Naive B cell (primary cell): ENCODE measurements at places on chromosomes 2 and 18. TPM values are rescaled to one million over a fixed set of nuclear protein-coding genes. Genes with fewer than 3 reads are reported as not detected.

DNA sequence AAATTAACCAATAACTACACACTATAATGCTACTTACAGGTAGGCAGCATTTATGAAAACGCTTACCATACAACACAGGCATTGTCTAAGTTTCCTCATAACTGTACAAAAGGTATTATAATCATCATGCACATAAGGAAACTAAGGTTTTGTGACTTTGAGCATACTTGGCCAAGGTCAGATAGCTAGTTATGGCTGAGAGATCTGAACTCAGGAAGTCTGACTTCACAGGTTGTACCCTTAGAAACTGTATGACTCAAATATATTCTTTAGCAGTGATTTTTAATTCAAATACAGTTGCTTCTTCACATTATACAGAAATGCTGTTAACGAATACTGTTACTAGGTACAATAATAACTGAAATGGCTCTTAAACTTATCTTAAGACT, 89.3 kb downstream of the TRIP12 start:
- DNase-seq = no peak

DNA sequence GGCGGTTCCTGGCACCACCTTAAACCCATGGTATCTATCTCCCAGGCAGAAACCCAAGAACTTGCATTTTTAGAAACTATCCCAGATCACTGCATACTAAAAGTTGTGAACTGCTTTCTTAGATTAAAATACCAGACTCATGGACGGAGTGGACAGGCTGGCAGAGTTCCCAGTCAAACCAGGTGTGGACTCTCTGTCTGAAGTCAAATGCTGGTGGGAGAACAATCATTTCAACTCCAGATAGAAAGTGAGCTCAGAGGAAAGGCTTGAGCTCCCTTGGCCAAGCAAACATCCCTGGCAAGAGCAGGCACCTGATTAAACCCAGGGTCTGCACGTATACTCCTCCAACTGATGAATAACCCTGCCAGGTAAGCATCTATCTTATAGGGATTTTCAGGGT, 19.5 kb downstream of the NXPH2 start:
- DNase-seq = no peak

The GRHL1 gene
- 0.89 TPM for polyA plus RNA-seq

The KIF5C gene
- polyA plus RNA-seq = 0.31 TPM

DNA sequence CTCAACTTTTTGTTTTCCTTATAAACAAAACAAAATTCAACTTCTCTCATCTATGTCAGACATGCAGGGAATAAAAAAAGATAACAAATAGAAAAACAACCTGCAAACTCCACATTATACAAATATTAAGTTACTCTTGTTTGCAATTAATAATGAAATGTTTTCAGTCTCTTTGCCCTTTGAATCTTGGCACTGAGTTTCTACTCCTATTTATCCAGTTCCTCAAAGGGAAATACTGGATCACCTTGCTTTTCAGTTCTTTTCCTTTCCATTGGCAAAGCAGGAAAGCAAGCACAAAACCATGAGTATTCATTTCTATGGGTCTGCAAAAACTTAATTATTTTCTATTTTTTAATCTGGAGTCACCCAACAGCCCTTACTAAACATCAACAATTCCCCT, 23.6 kb downstream of the KANSL1L start:
- no peak for DNase-seq

- DNase-seq = no peak
Measured at GRCh38 chr2:138948070-138948539, 167.9 kb upstream of the NXPH2 start.

The CYBRD1 gene
- polyA plus RNA-seq = 0.06 TPM

The PXDN gene
- polyA plus RNA-seq = not detected

- DNase-seq = no peak
Measured at GRCh38 chr2:29249666-29250253, 134.5 kb downstream of the CLIP4 start.

DNA sequence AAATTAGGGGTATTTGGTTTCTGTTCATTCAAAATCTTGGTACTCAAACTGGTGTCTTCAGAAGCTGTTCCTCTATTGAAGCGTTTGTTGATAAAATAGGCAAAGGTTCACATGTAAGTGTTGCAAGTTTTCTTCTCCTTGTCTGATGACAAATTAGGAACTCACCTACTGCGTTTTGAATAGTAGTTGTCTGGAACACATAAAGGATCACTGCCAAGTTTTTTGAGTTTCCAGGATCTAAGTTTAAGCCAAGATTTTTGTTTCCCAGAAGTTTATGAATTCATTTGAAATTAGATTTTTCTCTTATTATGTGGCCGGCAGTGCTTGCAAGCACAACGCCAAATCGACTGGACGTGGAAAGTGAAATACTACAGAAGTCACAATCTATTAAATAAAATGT, 85.4 kb downstream of the ARHGEF33 start:
- no peak for DNase-seq

GRCh38 chr2:9220201-9220600, 13.6 kb downstream of the ASAP2 start:
- DNase-seq = no peak

DNA sequence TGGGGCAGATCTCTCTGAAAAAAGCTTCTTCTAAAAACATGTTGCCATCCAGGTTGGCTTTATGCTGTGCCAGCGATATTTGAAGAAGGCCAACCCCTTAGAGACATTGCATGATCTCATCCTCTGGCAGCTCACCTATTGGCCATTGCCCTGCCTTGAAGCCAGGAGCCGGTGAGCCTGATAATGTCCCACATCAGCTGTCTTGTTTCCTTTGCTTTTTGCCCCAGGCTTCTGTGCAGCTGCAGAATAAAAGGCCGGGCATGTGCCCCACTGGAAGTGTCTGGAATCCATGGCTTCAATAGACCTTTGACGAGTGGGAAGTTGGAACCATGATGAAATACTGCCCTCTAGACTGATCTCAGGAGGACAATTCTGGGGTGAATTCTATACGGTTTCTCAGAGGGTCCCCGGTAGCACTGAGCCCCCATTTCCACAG, 523.5 kb upstream of the ZEB2 start:
- DNase-seq = no peak

The HTR2B gene
- not detected for polyA plus RNA-seq

The HADHB gene
- 109 TPM for polyA plus RNA-seq

The EMILIN1 gene
- 0.91 TPM for polyA plus RNA-seq

The ARHGEF33 gene
- polyA plus RNA-seq = not detected

DNA sequence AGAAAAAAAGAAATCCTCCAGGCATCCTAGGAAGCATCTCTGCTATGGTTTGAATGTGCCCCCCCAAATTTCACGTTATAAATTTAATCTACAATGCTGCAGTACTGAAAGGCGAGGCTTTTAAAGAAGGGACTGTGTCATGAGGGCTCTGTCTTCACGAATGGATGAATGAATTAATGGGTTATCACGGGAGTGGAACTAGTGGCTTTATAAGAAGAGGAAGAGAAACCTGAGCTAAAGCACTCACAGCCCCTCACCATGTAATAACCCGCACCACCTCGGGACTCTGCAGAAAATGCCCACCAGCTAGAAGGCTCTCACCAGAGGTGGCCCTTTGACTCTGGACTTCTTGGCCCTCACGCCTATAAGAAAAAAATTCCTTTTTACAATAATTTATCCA, 27.6 kb downstream of the RNU4ATAC start:
- peak; percentile 35 for DNase-seq

- DNase-seq = peak; percentile 56
Measured at GRCh38 chr2:7057865-7058400, 140.7 kb downstream of the RNF144A start.

DNA sequence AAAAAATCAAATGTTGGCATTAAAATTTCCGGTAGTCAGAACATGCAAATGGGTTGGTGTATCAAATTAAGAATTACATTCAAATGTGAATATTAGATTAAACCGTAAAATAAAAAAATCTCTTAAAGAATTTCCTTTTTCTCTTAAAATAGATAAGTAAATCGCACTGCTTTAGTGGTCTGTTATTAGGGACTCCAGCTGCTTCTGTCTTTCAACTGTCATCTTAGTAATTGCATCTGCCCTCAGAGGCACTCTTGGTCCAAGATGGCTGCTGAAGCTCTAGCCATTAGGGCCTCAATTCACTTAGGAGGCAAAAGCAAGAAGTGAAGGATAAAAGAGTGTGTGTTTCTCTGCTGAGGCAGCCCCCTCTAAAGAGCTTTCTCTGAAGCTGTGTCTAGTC, 132.4 kb downstream of the MGAT5 start:
- no peak for DNase-seq

DNA sequence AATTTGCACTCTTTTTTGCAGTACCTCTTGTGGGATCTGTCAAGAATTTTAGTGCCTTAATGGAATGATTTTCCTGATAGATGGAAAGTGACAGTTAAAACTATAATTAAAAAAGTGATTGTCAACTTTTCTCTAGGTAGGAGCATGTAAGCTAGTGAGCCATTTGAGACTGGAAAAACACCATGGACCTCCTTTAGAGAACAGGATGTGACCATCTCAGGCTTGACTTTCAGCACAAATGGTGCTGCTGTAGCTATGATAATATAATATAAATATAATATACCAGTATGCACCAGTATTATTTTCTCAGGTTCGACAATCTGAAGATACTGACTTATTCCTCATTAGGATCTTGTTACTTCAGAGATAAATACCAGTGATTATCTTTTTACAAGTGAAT, 27.8 kb downstream of the ZNF236 start:
- DNase-seq = no peak

The RBKS gene
- polyA plus RNA-seq = 5.3 TPM

The IHH gene
- polyA plus RNA-seq = not detected

- no peak for DNase-seq
Measured at GRCh38 chr2:209331291-209331844, 92.5 kb upstream of the MAP2 start.

DNA sequence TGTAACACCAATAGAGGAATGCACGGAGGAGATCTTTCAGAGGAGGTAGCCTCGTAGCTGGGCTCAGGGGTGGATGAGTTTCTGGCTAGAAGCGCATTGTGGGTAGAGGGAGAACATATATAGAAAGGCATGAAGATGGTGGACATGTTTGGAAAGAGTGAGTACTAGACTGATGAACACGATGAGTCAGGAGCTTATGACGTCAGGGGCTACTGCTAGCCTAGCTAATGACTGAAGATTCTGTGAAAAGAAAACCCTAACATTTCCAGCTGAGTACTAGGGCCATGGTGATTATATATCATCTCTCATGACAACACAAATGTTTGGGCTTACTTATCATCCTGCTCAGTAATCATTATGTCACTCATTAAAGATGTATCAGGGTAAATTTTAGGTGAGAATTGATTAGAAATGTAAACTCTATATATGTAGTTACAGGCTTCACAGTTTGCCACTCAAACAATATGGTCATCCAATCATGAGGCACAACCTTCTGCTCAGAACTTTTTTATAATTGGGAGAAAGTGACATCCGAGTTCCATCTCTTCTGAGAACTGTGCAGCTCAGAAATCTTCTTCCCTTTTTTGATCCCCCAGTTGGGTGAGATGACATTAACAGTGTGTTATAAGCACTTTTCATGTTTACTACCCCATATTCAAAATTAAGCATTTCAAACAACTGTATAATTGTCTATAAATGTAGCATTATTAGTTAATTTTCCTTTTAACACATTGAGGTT, 22.2 kb upstream of the IL1RN start:
- DNase-seq = no peak

GRCh38 chr2:56713161-56713676, 529.4 kb downstream of the CCDC85A start:
- no peak for DNase-seq

DNA sequence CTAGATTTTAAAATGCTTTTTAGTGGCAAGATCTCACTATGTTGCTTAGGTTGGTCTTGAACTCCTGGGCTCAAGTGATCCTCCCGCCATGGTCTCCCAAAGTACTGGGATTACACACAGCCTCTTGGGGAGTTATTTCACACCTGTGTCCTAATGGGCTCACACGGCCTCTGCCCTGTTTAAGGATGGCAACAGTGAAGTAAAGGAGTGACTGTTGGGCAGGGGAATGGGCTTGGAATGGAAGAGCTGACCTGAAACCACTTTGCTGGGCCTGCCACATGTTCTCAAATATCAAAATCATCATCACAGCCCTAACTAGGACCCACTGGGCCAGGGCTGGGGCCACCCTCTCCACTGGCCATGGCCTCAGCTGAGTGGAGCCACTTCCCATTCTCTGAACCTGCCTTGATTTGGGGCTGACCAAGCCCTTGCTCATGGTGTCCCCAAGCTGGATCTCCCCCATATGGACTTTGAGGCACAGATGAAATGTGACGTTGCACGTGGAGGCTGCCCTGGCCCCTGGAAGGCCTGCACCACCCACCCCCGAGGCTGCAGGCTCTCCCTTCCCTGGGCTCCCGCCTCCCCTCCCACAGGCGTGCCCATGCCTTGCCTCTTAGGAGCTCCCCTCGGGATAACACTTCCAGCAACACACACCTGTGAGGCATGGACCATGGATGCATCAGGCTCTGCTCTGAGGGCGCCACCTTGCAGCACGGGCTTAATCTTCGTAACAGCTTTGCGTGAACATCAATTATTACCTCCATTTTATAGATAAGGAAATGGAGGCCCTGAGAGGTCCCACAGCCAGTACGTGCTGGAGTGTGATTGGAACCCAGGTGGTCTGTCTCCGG, 71.8 kb upstream of the SMAD7 start:
- no peak for DNase-seq

GRCh38 chr2:69578198-69578540, 65.4 kb downstream of the AAK1 start:
- DNase-seq = no peak

DNA sequence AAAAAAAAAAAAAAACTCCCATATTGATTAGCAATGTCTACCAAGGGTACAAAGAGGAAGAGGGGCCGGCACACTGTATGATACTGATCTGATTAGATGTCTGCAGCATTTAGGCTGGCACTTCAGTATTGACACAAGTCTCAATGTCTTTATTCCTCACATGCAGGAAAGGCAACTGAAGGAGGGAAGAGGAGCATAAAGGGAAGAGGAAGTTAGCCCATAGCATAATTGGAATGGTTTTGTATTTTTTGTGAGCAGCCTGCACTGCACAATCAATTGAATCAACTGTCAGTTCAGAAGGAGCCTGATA, 79.0 kb downstream of the DNER start:
- no peak for DNase-seq

GRCh38 chr2:54030806-54031205, 60.0 kb upstream of the PSME4 start:
- no peak for DNase-seq
